ENCODE measurements at places on chromosomes 2 and 18.

DNA sequence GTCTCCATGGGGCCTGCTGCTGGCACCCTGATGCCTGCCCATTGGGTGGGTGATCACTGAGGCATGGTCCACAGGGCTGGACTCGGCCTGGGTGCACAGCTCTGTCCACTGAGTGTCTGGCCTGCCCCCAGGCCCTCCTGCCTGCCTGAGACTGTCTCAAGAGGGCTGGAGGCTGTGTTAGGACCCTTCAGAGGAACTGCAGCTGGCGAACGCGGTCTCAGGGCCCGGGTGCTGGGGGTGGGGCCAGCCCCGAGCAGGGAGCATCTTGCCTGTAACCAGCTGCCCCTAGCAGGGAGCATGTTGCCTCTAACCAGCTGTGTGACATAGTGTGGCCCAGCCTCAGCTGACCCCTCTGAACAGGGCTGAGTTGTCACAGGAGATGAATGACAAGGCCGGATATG lies 50.0 kb downstream of the TWIST2 start:
- no peak for DNase-seq

DNA sequence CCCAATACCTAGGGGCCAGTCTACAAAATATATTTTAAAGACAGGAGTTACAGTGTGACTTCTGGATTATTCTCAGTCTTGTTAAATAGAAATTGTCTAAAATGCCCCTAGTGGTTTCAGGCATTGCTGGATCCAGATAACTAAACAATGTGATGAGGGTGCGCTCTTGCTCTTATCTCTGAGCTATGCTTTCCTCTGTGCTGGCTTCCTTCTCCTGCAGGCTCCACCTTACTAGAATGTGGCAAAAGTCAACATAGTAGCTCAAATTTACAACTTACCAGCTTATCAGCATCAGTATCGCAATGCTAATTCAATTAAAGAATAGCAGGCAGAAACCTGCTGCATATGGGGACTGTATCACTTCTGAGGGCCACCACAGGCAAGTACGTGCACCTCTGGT lies 61.3 kb upstream of the RNU4ATAC start:
- DNase-seq, result no peak

DNA sequence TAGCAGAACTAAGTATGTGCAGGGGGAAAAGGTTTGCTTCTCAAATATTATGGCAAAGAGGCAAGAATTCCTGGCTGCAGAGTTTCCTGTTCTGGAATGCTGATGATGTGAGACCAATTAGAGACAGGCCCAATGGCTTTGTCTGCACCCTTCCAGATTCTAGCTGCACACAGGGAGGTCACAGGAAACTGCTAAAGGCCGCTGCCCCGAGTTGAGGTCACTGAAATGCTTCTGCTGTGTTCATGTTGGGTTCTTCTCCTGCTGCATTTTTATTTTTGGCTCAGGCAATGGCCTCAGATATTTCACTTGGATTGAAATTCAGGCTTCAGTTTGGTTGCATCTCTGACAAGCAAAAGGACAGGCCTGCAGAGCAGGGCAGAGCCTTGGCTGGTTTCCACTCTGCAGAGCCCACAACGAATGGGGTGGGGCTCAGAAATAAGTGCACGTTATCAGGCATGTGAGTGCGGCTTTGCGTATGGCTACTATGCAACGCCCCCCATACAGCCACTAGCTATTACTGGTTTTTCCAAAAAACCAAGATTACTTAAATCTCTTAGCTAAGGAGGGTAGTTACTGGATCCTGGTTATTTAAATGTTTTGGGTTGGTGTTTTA lies 66.9 kb upstream of the FZD5 start:
- peak; percentile 37 for DNase-seq

DNA sequence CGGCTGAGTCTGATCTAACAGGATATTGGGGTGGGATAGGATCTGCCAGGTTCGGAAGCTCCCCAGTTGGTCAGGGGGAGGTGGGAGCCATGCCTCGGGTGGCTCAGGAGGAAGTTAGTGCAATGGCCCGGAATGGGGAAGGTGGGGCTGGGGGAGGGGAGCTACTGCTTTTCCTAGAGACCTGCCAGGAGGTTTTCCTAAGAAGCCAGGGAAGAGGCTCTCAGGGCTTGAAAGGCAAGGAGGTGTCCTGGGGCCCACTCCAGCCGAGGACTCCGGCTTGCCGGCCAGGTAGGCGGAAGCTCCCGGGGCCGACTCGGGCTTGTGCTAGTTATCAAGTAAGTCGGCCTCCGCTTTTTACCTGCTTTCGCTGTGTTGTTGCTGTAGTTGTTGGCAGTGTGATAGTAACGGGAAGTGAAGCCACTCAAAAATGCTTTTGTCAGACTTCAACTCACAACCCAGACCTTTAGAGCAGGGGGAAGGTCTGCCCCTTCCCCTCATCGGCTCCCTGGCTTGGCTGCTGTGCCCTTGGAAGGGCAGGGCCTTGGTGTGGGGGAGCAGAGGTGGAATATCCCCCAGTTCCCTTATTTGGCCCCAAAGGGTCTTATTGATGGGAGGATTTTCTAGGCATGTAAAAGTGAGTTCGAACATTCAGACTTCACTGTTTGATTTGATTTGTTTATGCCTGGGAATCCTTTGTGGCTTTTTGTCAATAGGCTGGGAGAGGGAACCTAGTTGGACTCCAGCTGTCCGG lies 5.4 kb downstream of the GDF7 start:
- DNase-seq, result no peak

DNA sequence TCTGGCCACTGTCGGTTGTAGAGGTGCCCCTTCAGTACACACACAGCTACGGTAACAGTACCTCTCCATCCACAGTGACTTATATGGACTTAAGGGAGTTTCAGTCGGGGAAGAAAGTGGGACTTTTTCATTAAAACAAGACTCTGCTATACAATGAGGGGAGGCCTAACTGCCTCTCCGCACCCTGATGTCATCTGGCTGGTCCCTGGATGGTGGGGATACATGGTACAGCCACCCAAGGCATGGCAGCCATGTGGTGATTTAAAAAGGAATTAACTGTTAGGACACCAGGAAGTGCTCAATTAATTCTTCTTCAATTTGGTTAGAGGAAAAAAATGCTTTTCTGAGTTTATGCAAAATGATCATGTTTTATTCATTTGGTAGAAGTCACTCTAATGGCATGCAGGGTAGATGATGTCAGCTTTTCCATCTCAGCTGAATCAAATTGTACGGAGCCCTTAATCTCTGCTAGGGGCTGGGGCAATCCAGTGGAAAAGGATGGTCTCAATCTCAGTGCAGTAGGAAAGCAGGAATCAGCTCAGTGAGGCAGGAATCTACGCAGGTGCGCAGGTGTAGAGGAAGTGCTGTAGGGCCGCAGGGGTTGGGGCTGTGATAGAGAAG lies 243.9 kb downstream of the PRKCE start:
- DNase-seq, result no peak

DNA sequence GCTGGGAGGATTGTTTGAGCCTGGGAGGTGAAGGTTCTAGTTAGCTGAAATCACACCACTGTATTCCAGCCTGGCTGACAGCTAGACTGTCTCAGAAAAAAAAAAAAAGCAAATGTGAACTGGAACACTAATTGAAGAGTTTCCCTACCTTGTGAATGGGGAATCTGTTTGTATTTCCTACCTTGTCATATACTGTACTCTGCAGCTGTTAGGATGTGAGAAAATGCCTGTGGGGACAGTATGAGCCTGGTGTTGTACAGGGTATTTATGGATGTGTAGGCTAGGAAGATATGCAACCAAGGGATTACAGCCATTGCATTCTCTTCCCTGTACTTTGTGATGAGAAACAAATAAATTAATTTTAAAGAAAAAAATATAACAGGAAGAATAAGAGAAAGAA lies 113.3 kb upstream of the FAM117B start:
- DNase-seq, result no peak

GRCh38 chr18:7336623-7337022 lies 105.7 kb downstream of the LRRC30 start:
- DNase-seq, result no peak

All from Ammon's horn (tissue), 1 donor.